ENCODE measurements at places on chromosomes 16 and 17.

- DNase-seq, result no peak
Observed at GRCh38 chr16:88453217-88453531, at the start of gene ZFPM1. TSS of gene ZFPM1 (plus strand) at chr16:88453280. CDS start at chr16:88453639, 359 bp downstream.

DNA sequence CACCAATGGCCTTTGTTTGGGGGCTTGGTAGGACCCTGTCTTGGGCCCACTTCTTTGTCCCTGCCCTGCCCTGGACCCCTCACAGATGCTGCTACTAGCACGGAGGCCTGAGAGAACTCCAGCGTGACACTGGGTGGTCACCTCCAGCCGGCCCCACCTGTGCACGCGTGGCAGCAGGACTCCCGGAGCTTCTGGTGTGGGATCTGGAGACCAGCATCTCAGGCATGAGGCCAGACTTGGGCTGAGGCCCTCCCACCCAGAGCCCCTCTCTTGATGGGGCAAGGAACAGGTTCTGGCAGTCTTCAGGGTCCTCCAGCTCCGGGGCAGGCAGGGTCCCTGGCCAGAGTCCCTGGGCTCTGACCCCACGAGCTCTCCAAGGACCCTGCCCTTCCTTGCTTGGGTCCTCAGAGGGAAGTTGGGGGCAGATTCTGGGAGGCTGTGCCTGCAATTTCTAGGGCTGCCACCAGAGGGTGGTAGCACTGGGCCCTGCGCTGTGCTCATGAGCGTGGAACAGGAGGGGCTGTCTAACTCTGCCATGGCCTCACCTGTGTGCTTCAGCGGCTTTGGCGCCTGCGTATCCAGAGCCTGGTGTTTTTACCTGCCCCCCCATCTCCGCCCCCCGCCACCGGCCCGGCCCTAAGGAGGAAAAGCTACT, 3.1 kb upstream of the BAIAP3 start:
- DNase-seq, result no peak

DNA sequence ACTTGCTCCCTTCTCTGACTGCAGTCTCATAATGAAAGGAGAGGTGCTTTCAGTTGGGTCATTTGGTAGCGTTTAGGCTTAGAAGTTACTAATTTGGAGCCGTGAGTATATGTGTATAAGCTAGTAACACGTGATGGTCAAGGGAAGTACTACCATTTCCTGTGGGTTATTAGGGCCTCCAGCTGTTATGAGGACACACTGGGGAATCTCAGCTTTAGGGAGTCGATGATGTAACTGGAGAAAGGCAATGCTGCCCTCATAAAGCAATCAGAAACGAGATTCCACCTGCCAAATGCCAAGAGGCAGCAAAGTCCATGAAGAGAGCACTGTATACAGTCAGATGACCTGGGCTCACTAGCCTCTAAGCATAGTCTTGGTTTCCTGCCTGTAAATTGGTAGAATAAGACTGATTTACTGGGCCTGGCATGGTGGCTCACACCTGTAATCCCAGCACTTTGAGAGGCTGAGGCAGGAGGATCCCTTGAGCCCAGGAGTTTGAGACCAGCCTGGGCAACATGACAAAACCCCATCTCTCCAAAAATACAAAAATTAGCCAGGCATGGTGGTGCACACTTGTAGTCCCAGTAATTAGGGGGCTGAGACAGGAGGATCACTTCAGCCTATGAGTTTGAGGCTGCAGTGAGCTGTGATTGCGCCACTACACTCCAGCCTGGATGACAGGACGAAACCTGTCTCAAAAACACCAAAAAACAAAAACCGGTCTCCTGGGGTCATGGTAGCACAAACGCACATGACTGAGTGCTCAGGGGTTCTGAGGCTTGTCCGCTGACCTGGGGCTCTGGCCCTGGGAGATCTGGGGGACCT, 53.0 kb downstream of the SF3B3 start:
- DNase-seq, result no peak

GRCh38 chr17:77693301-77693700, 265.2 kb upstream of the TNRC6C start:
- DNase-seq, result no peak

- DNase-seq, result no peak
Observed at GRCh38 chr17:74453665-74454196, 12.7 kb upstream of the CD300A start.

Measured in activated T-helper 9 cell treated with anti-CD3 and anti-CD28 coated beads, Interleukin-2, amount 50 U/mL, for 16 hours (primary cell).